Left forelimb (tissue), 1 donor: ENCODE measurements at places on chromosomes 11 and 22.

GRCh38 chr11:126391286-126391954 is 35.9 kb downstream of the ST3GAL4 start:
- no peak for DNase-seq

DNA sequence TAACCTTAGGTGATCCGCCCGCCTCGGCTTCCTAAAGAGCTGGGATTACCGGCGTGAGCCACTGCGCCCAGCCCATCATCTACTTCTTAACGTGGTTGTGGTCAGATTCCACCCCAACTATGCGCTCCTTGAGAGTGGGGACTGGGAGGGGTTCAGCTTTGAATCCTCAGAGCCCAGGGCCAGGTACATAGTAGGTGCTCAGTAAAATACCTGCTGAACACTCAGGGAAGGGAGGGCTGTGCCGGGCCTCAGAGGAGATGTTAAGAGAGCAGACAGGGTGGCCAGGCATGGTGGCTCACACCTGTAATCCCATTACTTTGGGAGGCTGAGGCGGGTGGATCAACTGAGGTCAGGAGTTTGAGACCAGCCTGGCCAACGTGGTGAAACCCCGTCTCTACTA is 1.2 kb upstream of the LGALS1 start:
- DNase-seq: no peak

DNA sequence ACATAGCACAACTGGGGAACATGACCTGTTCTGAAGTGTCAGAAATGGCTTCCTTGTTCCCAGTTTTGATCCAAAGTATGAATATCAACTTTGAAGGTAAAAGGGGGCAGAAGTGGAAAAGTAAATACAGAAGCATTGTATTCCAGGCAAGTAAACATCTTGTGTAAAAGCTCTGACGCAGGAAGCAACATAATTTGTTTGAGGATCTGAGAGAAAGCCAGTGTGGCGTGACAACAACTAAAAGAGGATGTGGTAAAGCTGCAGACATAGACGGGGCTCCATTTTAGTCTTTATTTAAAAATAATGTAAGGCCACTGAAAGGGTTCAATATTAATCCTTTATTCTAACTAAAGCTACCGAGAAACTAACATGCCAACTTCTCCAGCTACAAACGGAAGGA is 310.2 kb downstream of the DLG2 start:
- DNase-seq: no peak

- no peak for DNase-seq
These were observed 585 bp downstream of the THYN1 start for GRCh38 chr11:134252346-134253187.

DNA sequence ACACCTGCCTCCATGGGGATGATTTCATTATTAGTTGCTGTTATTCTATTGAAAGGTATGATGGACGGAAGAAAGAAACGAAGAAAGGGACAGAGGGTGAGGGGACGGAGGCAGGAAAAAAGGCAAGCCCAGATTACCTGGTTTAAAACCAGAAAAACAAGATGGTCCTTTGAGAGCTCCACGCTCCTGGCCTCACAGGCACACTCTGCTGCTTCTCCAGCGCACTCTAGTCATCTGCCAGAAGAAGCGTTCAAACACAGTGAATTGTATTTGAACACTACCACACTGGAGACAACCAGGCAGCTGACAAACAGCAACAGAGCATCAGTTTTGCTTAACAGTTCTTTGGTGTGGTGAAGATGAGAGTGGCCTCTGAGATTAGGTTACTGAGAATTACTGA is 216.9 kb downstream of the CADM1 start:
- DNase-seq: no peak

DNA sequence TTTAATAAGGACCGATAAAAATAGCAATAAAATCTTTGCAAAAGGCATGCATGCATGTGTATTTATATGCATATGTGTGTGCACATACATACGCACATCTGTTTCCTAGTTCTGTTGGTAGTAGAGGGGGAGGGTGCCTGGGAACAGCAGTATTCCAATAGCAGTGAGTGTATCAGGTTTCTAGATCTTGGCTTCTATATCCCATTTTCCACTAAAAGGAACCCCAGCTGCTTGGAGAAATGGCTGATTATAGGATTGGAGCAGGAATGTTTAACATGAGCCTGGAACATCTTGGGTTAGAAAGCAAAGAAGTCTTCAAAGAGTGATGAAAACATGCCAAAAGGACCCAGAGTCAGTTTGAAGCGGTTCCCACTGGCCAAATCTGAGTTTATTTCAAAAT is 21.0 kb downstream of the TNRC6B start:
- DNase-seq: no peak
